NCI-H2029 (cell line): ENCODE measurements at places on chromosomes 2 and 18.

GRCh38 chr2:47119001-47119400 is 36.1 kb downstream of the STPG4 start:
- DNase-seq, result no peak

GRCh38 chr2:233142355-233142897 is 82.3 kb downstream of the INPP5D start:
- no peak for DNase-seq

DNA sequence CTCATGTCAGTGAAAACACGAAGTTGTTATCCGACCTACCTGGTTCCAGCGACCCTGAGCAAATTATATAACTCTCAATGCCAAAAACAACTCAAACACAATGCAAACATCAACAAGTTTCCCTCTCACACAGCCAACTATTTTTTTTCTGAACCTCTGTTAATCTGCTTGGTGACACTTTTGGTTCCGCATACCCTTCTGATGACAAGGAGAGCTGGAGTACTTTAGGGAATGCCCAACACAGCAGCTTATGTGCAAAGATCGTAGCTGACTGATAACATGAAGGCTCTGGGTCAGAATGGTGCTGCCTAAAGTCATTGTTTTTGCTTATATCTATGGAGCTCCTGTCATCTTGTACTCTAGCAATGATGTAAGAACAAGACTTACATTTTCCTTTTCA is 72.7 kb upstream of the CCDC68 start:
- no peak for DNase-seq

- no peak for DNase-seq
Observed at GRCh38 chr18:58727776-58728500, 56.7 kb downstream of the MALT1 start.

GRCh38 chr2:9145109-9145751 is 61.4 kb upstream of the ASAP2 start:
- DNase-seq, result no peak

GRCh38 chr18:34835466-34835865 is 125.4 kb downstream of the DTNA start:
- no peak for DNase-seq

DNA sequence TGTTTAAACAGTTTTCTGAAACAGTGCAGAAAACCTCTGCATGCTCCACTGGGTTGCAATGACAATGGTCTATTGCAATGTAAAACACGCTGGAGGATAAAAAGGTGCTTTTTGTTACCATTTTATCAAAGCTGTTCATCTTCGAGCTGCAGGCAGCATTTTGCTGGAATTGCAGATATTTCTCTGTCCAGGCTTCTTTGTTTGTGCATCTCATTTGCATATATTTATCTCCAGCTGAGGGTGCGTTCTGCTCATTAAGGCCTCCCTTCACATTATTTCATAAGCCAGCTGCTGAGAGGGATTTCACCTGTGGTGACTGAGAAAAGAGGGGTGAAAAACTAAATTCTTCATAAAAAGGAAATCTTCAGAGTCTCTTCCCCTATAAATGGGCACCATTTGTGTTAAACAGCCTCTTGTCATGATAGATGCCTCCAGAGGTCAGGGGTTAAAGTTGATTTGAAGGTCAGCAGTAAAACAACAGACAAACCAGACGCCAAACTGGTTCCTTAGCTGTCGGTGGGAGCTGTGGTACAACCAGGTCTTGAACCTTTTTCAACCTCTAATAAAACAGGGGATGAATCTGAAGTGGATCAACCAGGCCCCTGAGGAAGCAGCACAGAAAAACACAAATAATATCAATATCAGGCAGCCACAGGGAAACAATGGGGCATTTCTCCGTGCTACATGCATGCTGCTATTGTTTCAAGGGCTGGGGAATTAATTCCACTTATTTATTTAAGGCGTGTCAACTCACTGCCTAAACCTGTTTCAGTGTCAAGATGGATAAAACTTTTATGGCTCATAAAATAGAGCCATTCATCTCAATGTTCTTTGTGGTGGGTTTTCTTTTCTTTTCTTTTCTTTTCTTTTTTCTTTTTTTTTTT is 265.1 kb downstream of the MEIS1 start:
- DNase-seq, result no peak

GRCh38 chr18:34322365-34323289 is 97.9 kb upstream of the NOL4 start:
- peak; percentile 77 for DNase-seq

- no peak for DNase-seq
Observed at GRCh38 chr2:56109994-56110393, 73.8 kb upstream of the CCDC85A start.

DNA sequence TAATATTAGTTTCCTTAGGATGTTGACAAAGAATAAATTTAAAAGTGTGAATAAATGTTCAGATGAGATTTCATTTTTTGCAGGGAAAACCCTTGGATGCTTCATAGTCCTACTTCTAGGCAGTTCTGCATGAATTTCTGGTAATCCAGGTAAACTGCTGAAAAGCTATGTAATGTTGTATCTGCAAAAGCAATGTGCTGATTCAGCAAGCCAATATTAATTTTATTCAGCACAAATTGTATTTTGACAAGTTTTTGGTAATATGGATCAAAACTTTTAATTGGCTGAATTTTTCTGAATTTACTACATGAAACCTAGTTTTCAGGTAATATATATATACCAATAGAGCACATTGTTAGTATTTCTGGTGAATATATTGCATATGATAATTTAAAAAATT is 17.8 kb upstream of the RBBP8 start:
- no peak for DNase-seq

- DNase-seq, result no peak
Observed at GRCh38 chr2:182144041-182144775, 158.6 kb downstream of the PPP1R1C start.

- DNase-seq, result no peak
Observed at GRCh38 chr2:226798422-226799210, 1.0 kb downstream of the IRS1 start.

DNA sequence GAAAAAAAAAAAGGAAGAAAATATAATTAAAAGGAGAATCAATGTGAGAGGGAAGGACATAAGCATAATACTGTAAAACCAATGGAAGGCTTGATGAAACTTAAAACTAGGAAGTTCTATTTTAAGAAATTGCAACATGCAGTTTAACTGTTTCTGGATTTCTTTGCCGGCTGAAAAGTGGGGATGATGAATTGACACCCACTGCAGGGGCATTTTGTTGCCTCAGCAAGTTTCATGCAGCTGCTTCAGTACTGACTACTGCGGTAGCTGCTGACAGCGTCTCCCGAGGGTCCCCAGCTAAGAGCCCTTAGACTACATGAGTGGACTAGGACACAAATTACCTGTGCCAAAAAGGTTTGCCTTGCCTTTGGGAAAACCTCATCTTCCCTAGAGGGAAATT is 69.2 kb downstream of the B3GNT2 start:
- DNase-seq, result no peak

GRCh38 chr18:6207116-6207515 is 207.6 kb downstream of the L3MBTL4 start:
- DNase-seq, result peak; percentile 14

DNA sequence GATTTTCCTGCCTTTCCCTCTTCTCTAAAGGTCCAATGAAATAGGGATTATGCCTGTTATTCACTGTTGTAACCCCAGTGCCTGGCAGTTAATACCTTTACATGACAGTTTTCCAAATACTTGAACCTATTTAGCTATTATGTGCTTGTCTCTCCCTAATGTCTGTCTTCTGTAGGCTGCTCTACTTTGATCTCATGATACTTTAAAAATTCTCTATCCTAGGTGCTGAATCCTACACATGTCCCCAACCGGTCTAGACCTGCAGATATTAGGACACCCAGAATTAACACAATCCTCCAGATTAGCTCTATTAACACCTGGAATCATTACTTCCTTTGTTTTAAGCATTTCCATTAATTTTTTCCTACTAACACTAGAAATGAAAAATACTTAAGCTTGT is 7.3 kb downstream of the CEBPZ start:
- no peak for DNase-seq

DNA sequence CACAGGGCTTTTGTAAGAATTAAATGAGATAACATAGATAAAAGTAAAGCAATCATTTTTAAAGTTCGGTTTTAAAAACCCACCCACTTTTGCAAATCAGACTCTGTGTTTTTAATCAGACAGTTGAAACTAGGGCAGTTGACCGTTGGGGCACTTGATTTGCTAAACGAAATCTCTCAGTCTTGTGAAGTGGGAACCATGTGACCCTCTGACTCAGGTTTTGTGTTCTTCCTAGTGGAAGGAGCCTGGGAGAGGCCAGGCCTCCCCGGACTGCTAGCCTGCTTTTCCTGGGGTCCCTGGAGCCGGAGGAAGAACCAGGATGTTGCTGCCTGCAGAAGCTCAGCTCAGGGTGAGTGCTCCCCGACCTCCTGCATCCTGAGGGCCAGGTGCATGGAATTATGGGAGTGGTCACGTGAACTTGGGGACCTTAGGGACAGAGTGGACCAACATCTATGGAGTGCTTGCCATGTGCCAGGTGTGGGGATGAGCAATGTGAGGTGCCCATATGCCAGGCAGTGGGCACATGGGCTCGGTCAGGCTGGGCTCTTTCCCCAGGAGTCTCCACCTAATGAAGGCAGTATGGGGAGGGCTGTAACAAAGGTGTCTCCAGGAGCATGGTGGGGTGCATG is 3.9 kb downstream of the C2orf72 start:
- DNase-seq, result no peak

DNA sequence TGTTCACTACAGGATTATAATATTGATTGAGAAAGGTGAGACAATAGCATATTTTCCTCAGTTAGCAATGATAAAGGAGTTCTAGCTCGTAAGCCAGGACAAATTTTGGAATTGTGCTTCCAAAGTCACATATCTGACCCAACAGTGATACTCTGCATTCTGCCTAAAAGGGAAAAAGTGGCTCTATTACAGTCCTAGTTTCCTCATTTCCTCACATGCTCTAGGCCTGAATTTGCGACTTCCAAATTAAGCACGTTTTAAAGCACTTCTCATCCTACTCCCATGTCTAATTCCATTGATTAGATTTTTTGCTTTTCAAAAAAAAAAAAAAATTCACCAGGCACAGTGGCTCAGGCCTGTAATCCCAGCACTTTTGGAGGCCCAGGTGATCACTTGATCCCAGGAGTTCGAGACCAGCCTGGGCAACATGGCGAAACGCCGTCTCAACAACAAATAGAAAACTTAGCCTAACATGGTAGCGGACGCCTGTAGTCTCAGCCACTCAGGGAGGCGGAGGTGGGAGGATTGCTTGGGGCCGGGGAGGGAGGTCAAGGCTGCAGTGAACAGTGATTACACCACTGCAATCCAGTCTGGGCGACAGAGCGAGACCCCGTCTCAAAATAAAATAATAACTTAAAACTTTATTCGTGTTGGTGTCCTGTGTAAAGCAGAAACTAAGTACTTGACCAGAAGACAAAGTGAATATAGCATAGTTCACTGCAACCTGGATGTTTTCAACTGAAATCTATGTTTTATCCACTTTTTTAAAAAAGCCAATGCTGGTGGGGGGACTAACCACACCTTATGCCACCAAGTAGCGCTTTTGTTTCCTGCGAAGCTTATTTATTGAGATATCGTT is 1.5 kb downstream of the ESCO1 start:
- DNase-seq, result no peak

DNA sequence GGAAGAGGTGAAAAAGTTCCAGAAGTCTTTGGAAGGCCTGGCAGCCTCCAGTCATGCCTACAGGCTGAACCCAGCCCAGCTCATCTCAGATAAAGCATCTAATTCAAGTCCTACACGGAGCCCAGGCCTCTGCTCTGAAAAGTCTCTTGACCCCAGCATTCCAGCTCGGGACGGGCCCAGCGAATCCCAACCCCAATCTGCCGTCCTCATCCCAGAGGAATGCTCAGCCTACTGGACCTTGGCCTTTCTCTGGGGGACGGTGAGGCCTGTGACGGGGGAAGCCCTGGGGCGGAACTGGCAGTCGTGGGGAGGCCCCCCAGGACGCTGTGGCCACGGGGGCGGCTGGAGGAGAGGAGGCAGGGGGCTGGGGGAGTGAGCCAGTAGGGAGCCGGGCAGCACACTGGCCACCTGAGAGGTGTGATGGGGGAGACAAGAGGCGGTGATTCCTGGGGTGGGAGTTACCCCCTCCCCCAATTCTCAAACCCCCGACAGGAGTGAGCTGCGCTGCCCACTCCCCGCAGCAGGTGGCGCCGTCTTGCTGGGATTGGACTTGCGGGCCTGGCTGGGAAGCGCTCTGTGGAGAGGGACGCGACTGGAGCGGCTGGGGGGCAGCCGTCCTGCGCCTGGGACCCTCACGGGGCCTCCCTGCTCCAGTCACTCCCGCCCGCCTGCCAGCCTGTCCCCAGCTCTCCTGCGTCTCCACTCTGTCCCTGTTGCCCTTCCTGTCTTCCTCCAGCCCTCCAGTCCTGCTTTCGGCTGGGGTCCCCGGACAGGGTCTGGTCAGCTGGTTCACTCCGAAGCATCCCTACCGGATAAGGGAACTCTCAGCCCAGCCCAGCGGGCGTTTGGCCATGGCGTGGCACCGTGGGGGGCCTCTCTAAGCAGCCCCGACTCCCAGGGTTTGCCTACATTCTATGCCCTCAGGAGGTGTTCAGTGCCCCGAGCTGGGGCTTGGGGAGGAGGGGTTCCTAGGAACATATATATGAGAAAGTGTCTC is 182.6 kb upstream of the HAAO start:
- no peak for DNase-seq

DNA sequence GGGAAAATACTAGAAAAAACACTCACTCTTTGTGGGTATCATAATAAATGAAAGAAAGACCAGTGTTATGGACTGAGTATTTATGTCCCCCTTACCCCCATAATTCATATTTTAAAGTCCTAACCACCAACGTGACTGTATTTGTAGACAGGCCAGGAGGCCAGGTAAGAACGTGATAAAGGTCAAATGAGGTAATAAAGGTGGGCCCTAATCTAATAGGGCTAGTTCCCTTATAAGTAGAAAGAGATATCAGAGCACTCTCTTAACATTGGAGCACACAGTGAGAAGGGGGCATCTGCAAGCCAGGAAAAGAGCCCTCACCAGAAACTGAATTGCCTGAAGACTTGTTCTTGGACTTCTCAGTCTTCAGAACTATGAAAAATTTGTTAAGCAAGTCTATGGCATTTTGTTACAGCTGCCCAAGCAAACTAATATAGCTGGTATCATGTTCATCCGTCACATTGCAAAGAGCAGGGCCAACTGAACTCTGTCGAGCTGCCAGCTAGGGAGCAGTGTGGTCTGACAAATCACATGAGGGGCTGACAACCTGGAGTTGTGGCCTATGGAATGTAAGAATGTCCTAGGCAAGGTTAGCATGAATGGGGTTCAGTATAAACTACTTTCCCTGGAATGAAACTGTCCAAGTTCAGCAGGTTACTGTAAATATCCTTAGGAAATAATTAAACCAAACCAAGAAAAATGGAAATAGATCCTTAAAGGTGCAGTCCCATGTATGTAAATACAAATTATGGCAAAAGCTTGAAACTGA is 280.9 kb downstream of the ZNF385B start:
- no peak for DNase-seq

GRCh38 chr2:227482638-227483340 is 10.8 kb downstream of the AGFG1 start:
- DNase-seq, result no peak

DNA sequence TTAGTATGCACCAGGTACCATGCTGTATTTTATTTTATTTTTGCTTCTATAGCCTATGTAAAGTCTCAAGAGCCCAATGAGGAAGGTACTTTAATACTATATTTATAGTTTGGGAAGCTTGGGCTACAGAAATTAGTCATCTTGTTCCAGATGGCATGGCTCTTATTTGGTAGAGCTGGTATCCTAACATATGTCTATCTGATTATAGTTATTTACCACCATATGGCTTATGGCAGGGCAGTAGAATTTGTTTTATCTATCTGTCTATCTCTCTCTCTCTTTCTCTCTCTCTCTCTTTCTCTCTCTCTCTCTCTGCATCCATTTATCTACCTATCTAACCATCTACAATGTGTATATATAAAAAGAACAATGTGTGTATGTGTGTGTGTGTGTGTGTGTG is 1293.7 kb upstream of the SLC39A10 start:
- DNase-seq, result no peak

GRCh38 chr2:124523096-124523495 is 498.0 kb downstream of the CNTNAP5 start:
- DNase-seq, result no peak
